ENCODE measurements at places on chromosomes 7 and 10.
A peak's percentile ranks its signal among the peaks of the same experiment; 100 is the strongest.

- peak; percentile 96 for DNase-seq
Observed at GRCh38 chr7:124459101-124460055, 306.2 kb downstream of the GPR37 start.

GRCh38 chr10:72069751-72070526, 18.4 kb downstream of the SPOCK2 start:
- no peak for DNase-seq

- DNase-seq: no peak
Observed at GRCh38 chr7:25069900-25070443, 55.1 kb downstream of the CYCS start.

- DNase-seq: no peak
Observed at GRCh38 chr7:30559611-30560010, 35.1 kb upstream of the GARS1 start.

- no peak for DNase-seq
Observed at GRCh38 chr10:8049865-8050555, 4.5 kb upstream of the GATA3 start.

DNA sequence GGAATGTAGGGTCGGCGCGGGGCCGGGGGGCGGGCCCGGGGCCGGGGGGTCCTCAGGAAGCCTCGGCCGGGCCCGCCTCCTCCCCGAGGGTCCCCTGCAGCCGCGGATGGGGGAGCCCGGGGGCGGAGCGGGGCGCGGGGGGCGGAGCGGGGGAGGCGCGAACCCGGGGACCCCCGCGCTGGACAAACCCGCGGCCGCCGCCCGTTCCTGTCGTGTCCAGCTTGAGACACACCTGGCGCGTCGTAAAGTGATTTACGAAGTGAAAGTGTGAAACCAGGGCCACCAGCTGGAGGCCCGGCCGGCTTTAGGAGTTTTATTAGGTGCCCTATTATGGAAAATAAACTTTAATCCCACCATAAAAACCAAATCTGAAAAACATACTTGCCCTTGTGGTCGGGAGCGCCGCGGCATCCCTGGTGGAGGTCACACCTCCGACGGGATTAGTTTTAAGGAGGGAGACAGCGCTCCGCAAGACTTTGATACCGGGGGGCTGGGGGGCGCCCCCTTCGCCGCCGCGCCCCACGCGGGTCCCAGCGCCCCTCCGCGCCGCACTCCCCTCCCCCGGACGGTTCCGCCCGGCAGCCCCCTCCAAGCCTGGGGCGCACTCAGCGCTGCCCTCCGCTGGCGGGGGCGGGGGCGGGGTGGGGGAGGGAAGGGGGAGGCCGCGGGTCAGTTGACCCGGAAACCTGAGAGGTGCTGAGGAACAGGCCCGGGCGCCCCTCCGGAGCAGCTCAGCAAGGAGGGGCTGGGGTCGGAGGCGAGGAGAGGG, 10.3 kb downstream of the MNX1 start:
- DNase-seq: no peak

DNA sequence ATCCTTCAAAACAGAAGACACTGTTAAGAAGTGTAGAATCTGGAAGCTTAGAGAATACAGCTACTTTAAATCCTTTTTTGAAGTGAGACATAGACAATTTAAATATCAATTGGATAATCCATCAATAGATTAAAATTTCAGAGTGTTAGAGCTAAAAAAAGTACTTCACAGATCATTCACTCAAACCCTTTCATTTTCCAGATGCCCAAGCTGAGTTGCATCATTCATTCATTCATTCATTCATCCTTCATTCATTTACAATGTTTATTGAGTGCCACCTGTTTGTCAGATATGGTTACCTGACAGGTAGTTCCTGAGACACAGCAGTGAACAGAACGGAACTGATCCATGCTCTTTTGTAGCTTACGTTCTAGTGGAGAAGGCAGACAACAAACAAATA, 290.7 kb upstream of the MTPN start:
- no peak for DNase-seq

DNA sequence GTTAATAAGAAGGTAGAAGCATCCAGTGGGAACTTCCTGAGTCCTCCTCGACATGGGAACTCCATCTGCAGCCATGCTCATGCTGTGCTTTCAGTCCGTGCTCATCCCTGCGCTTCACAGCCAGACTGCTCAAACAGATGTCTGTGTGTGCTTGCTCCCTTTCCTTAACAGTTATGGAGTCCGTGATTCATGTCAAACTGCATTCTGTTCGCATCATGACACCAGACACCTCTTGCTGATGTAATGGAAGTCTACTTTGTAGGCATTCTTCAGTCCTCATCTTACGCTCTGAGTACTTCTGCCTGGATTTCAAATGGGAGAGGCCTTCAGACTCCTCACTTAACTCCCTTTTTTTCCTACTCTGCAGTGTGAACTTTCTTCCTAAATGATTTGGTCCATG, 304.9 kb downstream of the SUGCT start:
- no peak for DNase-seq

DNA sequence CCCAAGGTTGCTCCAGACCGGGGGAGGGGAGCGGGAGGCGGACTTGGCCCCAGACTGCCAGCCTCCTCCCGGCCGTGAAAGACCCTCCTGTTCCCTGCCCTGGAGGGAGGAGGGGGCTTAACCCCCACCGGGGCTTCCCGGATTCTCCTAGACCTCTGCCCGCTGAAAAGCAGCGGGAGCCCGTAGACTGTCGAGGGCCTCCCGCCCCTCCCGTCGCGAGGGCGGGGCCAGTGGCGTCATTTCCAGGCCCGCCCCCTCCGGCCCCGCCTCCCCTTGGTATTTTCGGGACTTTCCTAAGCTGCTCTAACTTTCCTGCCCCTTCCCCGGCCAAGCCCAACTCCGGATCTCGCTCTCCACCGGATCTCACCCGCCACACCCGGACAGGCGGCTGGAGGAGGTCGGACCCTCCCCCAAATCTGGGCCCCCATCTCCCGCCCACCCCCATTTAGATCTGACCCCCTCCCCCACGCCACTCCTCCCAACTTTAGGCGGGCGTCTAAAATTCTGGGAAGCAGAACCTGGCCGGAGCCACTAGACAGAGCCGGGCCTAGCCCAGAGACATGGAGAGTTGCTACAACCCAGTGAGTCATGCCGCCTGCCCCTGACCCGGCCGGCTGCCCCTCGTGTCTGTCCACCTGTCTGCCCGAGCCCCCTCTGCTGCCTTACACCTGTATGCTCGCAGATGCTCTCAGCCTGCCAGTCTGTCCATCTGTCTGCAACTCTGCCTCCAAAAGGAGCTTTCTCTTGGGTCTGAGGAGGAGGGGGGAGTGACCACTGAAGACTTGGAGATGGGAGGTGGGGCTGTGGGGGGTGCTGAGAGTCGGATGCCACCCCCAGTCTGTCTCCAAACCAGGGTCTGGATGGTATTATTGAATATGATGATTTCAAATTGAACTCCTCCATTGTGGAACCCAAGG, at the start of gene NFKB2:
NFKB2 (plus strand) TSS at position 306 of the 917 bp plus-strand sequence; CDS start at position 561, 255 bp downstream.
- no peak for DNase-seq

GRCh38 chr7:2923886-2924574, 79.9 kb upstream of the GNA12 start:
- DNase-seq: no peak

- DNase-seq: no peak
Observed at GRCh38 chr7:7799138-7799537, 80.7 kb upstream of the RPA3 start.

DNA sequence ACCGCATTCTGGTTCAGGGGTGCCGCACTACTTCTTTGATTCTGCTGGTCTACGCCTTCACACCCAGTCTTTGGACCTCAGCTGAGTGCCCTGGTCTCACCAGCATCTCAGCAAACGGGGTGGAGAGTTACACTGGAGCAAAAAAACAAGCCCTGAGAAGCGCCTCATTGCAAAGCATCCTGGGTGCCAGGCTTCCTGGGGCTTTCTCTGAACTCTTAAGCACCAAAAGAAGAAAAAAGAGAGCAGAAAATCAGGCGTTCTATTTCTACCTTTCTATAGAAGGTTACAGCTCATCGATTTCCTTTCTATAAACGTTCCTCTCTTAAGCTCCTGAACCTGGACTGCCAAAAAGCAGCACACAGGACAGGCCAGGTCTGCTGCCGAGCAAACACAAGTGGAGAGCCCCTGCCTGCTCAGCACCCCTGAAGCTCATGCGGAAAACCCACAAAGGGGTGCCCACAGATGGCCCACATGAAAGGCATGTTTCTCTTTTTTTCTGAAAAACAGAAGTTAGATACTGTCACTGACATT, 217.9 kb downstream of the SFMBT2 start:
- DNase-seq: no peak

- DNase-seq: no peak
Observed at GRCh38 chr7:118306771-118307170, 82.3 kb downstream of the ANKRD7 start.

DNA sequence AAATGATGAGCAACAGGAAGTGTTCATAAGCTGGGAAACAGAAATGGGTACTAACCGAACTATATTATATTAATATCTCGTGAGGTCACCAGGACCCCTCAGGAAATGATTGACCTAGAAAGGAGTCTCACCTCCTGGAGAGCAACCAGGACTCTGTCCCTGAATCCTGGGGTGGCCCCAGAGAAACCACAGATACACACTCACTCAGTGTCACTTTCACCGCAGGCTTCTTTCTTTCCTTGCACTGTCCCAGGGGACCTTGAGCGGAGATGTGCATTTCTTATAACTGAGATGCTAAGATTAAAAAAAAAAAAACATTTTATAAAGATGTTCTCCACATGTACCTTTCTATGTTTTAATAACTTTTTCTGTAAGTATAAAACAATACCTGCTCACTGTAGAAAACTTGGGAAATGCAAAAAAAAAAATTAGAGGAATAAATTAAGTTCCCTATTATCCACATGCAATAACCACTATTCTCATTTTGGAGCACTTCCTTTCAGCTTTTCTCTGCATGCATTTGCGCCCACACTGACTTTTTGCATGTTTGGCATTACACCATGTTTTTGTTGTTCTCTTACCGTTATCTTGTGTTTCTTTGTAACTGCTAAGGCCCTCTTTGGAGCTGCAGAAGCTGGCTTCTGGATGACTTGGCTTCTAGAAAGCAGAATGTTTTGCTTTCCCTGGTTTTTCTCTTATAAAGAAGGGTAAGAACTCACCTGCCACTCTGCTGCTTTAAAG, 15.0 kb downstream of the NOD1 start:
- DNase-seq: no peak

- no peak for DNase-seq
Observed at GRCh38 chr7:130273933-130274255, 7.2 kb downstream of the CPA2 start.

DNA sequence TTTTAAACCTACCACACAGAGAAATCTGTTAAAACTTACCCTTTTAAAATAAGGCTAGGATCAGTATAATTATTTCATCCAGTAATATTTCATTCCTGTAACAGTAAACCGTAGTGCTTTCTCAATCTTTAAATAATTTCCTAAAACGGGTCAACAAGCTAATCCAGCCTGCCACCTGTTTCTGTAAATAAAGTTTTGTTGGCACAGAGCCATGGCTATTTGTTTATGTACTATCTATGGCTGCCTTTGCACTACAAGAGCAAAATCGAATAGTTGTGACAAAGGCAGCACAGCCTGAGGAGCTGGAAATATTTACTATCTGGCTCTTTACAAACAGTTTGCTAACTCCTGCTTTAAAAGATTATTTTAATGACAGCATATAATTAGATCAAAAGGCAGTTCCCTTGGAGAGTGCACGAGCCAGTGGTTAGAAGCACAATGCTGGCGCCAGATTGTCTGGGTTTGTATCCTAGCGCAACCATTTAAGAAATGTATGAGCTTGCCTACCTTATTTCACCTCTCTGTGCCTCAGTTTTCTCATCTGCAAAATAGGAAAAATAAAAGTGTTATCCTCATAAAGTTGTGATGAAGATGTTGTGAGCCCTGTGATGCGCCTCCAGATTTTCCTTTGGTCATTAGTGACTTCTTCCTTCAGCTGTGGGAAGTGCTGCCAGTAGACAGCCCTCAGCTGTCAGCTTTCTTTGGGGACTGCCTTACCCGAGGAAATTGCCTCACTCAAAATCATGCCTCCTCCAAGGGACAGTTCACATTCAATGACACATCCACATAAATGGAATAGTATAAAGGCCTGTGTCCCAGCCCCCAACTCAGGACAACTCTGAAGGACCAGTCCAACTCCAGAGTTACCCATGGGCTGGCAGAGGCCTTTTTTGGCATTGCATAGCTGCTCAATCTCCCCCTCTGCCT, 11.8 kb upstream of the MIOS start:
- DNase-seq: no peak

DNA sequence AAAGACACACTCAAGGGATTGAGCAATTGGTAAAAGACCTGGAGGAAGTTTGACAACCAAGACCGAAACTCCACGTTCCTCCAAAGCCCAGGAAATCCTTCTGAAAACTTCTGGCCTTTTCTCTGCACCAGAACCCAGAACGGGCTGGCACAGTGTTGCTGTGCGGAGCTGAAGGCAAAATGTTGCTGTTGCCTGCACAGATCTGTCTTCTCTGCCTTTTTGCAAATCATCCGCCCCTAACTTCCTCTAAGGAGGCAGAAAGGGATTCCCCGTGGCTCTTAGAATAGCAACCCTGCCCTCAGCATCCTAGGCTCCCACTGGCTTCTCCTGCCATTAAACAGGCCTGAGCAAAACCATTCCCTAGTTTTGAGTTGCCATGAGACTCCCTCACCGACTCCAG, 44.9 kb downstream of the FIGNL1 start:
- no peak for DNase-seq

GRCh38 chr7:92133133-92133736, 1.0 kb downstream of the CYP51A1 start:
- DNase-seq: no peak

DNA sequence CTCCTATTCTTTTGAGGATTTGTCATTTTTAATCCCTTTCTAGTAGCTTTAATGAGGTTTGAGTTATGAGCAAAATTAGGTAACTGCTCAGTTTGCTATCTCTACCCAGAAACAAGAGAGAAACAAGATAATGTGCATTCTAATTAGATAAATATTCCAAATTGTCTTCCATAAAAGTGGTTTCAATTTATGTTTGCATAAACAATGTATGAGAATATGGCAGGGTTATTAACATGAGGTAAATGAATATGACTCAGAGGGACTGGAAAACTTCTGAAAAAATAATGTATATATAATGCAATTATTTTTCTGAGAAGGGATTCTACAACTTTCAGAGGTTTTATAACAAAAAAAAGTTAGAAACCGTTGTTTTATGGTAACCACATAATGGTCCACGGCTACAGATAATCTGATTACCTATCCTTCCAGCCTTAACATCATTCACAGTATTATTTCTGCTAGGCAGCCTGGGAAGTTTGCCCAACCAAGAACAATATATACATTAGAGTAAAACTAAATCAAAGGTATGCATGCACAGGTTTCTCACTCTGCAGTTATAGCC, 101.2 kb downstream of the CRPPA start:
- no peak for DNase-seq

- DNase-seq: no peak
Observed at GRCh38 chr7:151175793-151176311, 8.4 kb upstream of the GBX1 start.

- DNase-seq: no peak
Observed at GRCh38 chr7:22676385-22676784, 50.6 kb upstream of the IL6 start.

GRCh38 chr7:142053988-142054387, 57.5 kb upstream of the MGAM2 start:
- no peak for DNase-seq

- DNase-seq: no peak
Observed at GRCh38 chr7:2924866-2925840, 81.0 kb upstream of the GNA12 start.

All from epithelial cell of proximal tubule (primary cell).